ENCODE measurements at places on chromosomes 3 and 15. TPM values are rescaled to one million over a fixed set of nuclear protein-coding genes. Genes with fewer than 3 reads are reported as not detected.

GOLGA6L7 gene
- not detected for total RNA-seq

ZNF860 gene
- not detected for total RNA-seq

DPPA4 gene
- 0.54 TPM for total RNA-seq

SOX14 gene
- not detected for total RNA-seq

SLC12A1 gene
- not detected for total RNA-seq

MEGF11 gene
- total RNA-seq = not detected

SUSD5 gene
- total RNA-seq = not detected

PRSS50 gene
- total RNA-seq = not detected

C15orf62 gene
- total RNA-seq = 0.10 TPM

TMF1 gene
- total RNA-seq = 23.3 TPM

PIGZ gene
- 0.26 TPM for total RNA-seq

C3orf70 gene
- total RNA-seq = not detected

TNIK gene
- total RNA-seq = 28.8 TPM

- no peak for DNase-seq
Observed at GRCh38 chr3:150885535-150885934, 19.7 kb downstream of the MINDY4B start.

- DNase-seq = no peak
Observed at GRCh38 chr3:55441499-55441898, 45.6 kb downstream of the WNT5A start.

DNA sequence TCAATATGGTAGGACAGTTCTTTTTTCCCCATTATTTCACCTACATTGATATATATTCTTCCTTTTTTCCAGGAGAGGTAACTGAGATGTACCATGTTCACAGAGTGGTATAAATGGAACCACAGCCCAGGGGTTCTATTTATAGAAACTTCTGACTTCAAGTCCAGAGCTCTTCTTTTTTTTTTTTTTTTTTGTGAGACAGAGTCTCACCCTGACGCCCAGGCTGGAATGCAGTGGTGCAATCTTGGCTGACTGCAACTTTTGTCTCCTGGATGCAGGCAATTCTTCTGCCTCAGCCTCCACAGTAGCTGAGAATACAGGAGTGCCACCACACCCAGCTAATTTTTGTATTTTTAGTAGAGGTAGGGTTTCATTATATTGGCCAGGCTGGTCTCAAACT lies 267.1 kb upstream of the TPRG1 start:
- no peak for DNase-seq

DNA sequence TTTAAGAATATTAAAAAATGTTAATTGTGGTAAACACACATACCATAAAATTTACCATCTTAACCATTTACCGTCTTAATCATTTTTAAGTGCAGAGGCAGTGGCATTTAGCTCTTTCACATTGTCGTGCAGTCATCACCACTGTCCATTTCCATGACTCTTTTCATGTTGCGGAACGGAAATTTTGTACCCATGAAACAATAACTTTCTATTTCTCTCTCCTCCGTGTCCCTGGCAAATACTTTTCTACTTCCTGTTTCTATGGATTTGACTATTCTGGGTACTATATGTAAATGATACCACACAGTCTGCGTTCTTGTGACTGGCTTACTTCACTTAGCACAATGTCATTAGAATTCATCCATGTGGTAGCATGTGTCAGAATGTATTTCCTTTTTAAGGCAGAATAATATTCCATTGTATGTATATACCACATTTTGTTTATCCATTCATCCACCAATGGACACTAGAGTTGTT lies 27.9 kb downstream of the AKAP13 start:
- DNase-seq = peak; percentile 67

DNA sequence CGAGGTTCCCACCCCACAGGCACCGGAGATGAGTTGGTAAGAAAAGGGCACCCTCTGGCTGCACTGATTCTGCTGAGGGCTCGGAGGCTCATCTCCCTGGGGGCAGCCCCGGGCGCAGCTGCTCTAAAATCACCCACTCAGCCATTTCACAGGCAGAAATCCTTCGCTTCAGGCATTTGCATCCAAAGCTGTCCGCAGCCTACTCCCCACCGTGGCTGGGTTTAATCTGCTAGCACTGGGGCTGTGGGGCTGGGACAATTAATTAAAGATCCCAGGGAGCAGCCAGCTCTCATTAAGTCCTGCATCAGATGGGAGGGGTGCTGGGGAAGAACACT lies 104.3 kb upstream of the PRR20G start:
- no peak for DNase-seq

GRCh38 chr15:90539789-90540188 lies 10.1 kb downstream of the CRTC3 start:
- DNase-seq = peak; percentile 79

DNA sequence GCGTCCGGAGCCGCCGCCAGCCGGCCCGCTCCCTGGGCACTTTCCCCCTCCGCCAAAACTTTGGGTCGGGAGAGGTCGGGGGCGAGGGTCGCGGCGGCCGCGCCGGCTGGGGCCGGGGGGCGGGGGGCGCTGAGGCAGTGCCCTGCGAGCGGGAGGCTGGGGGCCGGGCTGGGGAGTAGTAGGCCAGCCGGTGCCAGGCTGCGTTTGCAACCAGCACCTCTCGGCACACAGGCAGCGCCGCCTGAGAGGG lies 452 bp downstream of the BBX start:
- no peak for DNase-seq

- no peak for DNase-seq
Observed at GRCh38 chr15:39181056-39181747, 399.7 kb upstream of the THBS1 start.

- no peak for DNase-seq
Observed at GRCh38 chr3:2354702-2355101, 256.0 kb downstream of the CNTN4 start.

DNA sequence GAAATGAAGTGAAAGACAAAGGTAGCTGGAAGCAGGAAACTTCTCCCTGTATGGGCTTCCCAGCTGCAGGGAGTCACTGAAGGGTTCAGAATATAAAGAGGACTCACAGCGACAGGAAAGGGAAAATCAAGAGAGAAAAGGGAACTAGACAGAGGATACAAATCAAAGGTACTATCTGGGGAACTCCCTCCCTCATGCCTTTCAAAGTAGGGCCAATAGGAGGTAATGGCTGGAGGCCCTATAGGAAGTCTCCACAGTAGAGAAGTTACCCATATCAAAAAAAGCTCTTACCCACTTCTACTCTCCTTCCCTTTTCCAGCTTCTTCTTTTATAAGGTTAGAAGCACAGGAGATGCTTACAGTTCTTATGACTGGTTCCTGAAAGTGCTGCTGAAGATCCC lies 43.5 kb downstream of the FMN1 start:
- DNase-seq = no peak

GRCh38 chr3:134126153-134126552 lies 96.4 kb upstream of the SLCO2A1 start:
- no peak for DNase-seq

GRCh38 chr3:173709026-173709425 lies 311.5 kb downstream of the NLGN1 start:
- no peak for DNase-seq

DNA sequence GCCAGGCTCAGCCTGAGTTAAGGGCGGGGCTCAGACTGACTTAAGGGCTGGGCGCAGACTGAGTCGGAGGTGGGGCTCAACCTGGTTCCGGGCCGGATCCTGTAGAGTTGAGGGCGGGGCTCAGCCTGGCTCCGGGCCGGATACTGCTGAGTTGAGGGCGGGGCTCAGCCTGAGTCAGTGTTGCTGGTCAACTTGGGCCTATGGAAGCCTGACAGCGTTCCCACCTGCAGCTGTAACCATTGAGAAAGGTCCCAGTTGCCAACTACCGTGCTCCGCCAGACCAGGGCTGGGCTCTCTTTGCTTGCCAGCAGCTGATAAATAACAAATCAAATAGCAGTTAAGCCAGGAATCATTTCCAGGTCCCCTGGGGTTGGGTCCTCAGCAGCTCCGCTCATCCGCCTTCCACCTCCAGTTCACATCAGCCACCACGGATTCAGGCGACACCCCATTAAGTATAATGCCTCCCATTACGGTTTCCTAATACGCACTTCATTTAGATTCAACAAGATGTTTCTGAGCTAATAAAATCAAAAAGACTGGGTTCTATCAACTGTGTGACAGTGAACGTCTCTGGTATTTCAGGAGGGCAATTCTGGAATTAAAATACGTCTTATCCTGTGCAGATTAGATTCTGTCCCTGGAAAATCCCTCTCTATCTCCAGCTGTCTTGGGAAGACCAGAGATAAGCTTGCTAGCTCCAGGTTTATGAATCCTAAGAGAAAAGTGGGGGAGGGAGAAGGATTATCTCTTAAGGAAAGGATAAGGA lies 7.3 kb downstream of the GRIP2 start:
- peak; percentile 11 for DNase-seq

GRCh38 chr15:31480356-31481025 lies 153.9 kb downstream of the KLF13 start:
- DNase-seq = no peak

- DNase-seq = no peak
Observed at GRCh38 chr3:54122324-54123002, at the start of gene CACNA2D3. Gene CACNA2D3, plus strand, starts transcription at chr3:54122552.

DNA sequence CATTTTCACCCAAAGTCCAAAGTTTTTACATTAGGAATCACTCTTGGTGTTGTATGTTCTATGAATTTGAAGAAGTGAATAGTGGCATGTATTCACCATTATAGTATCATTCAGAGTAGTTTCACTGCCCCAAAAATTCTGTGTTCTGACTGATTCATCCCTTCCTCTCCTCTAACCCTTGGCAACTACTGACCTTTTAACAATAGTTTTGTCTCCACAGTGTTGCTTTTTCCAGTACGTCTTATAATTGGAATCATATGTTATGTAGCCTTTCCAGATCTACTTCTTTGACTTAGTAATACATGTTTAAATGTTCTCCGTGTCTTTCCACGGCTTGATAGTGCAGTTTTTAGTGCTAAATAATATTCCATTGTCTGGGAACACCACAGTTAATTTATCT lies 379.0 kb upstream of the SGO1 start:
- DNase-seq = no peak

DNA sequence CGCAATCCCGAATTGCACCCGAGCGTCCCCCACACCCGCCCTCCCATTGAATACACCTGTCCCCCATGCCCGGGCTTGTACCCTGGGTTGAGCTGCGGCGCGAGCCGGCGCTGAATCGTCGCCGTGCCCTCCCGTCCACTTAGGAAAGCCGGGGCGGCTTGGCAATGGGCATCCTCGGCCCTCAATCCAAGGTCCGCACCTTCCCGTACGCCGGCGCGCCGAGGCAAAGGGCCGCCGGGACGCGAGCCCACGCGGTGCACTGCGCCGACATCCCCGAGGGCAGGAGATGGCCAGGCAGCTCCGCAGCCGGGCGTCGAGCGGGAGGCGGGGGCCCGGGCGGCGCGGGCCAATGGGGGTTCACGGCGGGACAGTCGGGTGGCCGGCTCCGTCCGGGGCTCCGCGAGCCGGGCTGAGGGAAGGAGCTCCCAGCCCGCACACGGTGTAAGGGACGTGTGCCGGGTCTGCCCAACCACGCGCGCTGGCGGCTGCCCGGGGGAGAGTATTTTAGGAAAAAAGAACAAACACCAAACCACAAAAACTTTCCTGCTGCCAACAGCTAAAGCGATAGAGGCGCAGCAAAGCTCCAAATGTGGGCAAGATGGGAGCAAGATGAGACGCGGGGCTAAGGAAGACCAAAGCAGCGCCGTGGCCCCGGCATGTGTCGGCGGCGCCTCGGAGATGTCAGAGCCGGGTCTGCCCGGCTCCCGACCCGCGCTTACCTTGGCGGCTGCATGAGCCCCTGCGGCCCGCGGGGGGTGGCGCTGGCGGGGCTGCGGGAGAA lies 621 bp downstream of the RGMA start:
- peak; percentile 8 for DNase-seq

DNA sequence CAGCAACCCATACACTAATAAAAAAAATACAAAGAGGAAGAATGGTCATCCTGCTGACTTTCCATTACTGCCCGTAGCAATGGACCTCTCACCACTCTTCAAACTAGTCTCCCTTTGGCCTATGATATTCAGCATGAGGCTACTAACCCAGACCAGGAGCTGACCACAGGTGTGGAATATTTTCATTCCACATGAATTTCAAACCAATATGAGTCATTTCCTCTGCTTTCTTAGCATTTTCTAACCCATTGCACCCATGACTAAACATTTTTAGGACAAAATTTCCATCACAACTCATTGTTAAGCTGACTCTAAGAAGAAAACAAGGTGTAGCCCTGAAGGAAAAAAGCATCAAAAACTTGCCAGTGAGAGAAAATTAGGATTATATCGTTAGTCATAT lies 34.0 kb upstream of the ZPLD1 start:
- no peak for DNase-seq

DNA sequence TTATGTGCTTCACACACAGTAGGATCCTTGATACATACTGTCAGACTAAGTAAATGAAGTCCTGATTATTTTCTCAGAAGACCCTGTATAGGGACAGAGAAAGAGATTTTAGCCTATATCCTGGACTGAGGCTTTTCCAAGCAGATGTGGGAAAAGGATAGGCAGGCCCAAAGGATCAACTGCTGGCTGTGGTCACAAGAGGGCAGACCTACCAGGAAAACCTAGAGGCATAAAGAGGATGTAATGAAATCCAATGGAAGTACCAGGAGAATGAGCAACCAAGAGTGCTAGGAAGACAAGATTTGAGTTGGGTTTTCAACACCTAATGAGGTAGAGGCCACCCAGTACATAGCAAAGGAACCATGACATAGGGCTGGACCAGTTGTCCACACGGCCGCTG lies 23.1 kb downstream of the DCLK3 start:
- no peak for DNase-seq

- no peak for DNase-seq
Observed at GRCh38 chr3:177824190-177824786, 627.0 kb upstream of the TBL1XR1 start.

- DNase-seq = no peak
Observed at GRCh38 chr3:73624017-73624820, 522 bp downstream of the PDZRN3 start.

DNA sequence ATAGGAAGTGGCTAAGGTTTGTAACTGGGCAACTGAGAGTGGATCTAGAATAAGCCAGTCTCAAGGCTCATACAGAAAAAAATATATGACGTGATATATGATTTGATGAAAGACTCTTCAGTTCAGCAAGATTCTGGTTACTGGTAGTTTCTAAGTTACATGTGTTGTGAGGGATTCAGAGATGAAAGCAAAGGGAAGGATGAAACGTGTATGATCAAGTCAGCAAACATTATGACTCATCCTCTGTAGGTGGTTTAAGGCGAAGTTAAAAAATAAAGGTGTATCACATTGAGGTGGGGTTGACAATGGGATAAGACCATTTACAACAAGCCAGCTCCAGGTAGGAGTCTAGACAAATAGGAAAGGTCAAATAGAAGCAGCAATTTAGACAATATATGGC lies 16.2 kb downstream of the TERC start:
- no peak for DNase-seq

GRCh38 chr15:70250208-70251201 lies 152.8 kb upstream of the TLE3 start:
- DNase-seq = no peak

GRCh38 chr3:61565569-61565968 lies 4.2 kb downstream of the PTPRG start:
- DNase-seq = no peak

- no peak for DNase-seq
Observed at GRCh38 chr3:184503647-184504046, 57.9 kb upstream of the EPHB3 start.

GRCh38 chr15:73887481-73887880 lies 14.1 kb downstream of the TBC1D21 start:
- DNase-seq = no peak
